ENCODE measurements at places on chromosomes 5 and 9.

- no peak for DNase-seq
These were observed 499 bp upstream of the TMEM232 start for GRCh38 chr5:110727025-110727314.

DNA sequence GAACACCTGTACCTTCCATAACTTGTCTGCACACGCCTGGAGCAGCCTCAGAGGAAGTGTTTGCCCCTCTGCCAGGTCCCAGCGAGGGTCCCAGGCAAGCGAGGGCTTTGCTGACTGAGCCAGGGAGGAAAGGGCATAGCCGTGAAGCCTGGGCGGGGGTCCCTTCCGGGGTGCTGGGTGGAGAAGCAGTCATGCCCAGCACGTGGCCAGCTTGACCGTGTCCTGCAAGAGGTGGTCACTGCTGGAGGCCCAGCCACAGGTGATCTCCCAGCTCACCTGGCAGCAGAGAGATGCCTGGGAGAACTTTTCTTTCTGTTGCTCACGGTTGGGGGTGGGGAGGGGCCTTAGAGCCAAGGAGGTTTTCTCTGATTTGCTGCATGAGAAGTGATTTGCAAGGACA is 195.3 kb downstream of the CACNA1B start:
- DNase-seq = no peak

DNA sequence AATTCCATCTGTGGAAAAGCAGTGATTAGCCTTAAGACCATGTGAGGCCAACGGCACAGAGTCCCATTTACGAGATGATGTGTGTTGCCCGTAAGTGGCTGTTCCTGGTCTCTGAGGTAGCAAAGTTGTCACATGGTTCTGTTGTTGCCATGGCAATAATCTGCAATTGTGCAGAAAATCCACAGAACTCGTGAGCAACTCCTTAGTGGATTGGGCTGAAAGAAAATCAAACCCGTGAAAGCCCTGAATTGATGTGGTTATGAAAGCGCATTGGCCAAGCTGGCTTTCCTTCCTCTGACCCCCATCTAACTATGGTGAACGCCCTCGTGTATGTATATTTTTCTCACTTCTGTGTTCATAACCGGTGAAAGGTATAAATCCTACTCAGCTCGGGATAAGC is 614.7 kb downstream of the EBF1 start:
- no peak for DNase-seq

DNA sequence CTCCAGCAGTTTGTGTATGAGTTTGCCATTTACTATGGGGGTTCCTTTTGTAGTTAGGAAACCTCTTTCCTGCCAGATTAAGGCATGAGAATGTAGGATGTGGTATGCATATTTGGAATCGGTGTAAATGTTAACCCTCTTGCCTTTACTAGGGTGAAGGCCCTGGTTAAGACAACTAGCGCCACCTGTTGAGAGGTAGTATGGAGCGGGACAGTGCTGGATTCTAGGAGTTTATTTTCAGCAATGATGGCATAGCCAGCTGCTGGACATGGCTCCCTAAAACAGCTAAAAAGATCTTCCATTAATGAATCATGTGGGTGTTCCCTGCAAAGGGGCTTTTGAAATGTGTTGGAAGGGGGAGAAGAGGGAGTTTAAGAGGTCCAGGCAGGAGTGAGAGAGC is 30.7 kb upstream of the GPX3 start:
- DNase-seq = no peak

DNA sequence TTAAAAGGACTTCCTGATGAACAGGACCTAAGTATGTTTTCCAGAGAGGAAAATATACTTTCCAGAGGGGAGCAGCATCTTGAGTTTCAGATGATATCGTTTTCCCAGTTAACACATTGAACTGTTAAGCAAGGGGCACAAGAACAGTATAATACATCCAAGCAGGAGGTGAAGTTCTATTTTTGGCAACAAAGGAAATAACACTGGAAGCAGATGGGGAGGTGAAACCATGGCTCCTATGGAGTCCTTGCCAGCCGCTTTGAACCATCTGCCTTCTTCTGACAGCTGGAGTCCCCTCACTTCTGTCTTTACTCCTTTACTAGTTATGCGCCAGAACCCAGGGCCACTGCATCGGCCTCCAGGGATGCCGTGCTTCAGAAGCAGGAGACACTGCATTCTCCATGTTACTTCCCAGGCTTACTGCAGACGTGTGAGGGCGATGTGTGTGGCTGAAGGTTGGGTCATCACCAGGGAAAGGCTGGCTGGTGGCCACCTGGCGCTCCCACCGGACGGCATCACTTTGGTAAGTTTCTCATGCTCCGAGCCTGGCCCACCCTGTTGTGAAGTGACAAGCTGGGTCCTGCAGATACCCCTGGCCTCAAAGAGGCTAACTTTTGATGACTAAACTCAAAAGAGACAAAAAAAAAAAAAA is 77.8 kb downstream of the TTLL11 start:
- no peak for DNase-seq

DNA sequence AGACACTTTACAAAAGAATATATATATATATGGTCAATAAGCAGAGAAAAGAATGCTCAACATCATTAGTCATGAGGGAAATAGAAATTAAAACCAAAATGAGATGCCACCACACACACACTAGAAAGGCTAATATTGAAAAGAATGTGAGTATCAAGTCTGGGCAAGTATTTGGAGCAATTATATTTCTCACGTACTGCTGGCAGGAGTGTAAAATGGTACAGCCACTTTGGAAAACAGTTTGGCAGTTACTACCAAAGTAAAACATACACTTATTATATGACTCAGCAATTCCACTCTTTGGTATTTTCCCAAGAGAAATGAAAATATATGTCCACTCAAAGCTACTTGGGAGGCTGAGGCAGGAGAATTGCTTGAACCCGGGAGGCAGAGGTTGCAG is 29.8 kb downstream of the NEUROG1 start:
- DNase-seq = no peak

DNA sequence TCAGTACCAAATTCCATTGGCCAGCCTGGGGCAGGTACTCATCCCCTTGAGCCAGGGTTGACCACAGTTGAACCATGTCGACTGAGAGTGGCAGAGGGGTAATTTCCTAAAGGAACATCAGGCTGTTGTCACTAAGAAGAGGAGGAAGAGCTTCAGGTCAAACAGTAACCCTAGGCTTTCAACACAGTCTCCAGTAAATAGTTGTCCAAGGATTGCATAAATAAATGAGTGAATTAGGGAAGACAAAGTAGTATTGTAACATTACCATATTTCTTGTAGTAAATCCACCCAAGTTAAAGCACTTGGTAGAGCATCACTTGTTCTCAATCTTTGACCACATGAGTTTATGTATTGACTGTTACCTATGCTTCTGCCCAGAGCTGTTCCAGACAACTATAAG is 7.4 kb downstream of the PSAT1 start:
- DNase-seq = no peak

DNA sequence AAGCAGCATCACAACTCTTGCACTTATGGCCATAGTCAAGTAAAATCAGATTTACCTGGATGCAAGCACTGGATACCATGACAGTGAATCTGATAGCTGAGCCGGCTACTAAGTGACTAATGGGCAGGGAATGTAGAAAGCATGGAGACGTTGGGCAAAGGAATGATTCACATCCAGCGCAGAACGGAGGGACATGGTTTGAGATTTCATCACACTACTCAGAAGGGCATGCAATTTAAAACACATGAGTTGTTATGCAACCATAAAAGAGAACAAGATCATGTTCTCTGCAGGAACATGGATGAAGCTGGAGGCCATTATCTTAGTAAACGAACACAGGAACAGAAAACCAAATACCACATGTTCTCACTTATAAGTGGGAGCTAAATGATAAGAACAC is 169.1 kb upstream of the PIK3R1 start:
- no peak for DNase-seq

- DNase-seq = no peak
These were observed 23.7 kb downstream of the NAIF1 start for GRCh38 chr9:128043467-128043868.

DNA sequence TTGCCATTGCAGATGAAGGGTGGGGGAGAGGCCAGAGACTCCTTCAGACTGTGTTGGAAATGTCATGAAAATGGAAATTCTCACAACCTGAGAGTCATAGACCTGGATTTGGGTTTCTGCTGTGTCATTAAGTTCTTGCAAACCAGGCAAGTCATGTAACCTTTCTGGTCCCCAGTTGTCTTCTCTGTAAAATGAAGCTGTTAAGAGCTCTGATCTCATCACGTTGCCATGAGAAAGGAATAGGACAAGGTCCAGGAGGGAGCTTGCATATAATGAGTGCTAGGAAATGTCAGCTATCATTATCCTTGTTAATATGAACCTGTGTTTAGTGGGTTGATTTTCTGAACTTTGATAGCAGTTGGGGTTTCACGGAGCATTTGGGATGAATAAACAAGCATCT is 59.1 kb downstream of the FGF1 start:
- no peak for DNase-seq

DNA sequence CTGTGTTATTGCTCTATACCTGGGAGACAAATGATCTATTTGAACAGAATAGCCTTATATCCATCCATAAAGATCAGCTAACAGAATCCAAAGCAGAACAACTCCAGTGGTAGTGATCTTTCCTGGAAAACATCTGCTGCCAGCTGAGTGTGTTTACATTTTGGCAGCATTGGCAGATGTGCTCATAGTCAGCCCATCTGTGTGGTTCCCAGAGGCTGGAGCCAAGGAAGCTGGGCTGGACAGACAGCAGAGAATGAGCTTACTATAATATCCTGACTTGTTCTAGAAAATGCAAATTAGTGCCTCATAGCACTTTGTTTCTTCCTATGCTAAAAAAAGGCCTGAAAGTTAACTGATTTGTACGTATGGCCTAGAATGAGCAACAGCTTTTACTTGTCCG is 99.7 kb downstream of the ST8SIA4 start:
- DNase-seq = no peak

- no peak for DNase-seq
These were observed 121.4 kb downstream of the NFIB start for GRCh38 chr9:14192556-14192955.

DNA sequence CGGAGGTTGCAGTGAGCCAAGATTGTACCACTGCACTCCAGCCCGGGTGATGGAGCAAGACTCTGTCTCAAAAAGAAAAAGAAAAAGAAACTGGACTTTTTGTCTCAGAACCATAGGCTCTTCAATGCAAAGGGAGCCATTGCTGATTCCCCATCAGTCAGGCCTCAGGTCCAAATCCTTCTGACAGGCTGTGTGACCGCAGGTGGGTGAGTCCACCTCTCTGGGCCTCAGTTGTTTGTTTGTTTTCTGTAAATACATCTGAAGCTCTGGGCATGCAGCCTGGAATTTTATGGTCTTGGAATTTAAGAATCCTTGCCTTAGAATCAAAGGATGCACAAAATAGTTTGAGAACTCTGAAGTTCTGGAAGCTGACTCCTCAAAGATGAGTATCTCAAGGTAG is 21.1 kb upstream of the TOR2A start:
- DNase-seq = no peak

DNA sequence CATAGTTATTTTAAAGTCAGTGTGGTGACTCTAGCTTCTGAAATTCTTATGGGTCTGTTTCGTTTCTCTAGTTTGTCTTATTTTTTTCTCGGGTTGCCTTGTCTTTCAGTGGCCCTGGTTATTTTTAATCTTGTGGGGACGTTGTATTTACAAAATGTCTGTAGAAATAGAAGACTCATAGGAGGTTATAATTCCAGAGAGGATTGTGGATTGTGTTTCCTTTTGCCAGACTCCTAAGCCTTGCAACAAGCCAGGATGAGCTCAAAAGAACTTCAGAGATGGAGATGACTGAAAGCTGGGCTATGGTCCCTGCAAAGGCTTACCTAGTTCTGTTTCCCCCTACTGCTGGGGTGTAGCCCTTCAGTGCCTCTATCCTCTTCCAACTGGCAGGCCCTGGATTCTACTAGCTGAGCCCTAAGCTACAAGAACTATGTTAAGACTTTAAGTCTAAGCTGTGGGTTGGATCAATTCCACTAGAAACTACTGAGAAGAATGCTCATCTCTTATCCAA is 32.2 kb upstream of the LECT2 start:
- no peak for DNase-seq

GRCh38 chr5:116046823-116047222 is 14.6 kb downstream of the ARL14EPL start:
- DNase-seq = no peak

DNA sequence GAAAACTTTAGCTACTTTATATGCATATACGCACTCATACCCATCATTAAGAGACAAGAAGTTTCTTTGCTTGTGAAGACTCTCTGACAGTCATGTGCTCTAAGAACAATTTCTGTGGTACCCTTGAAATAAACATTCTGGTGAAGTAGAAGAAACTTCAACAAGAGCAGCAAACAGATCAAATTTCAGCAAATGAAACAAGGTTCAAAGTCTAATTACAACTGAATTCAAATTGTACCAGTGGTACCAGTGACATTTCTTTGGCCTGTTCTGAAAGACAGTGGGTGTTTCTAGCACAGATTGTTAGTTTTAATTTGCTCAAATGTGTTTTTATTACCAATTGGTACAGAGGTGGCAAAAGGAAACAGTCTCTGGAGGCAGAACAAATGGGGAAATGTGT is 391.0 kb downstream of the CHSY3 start:
- DNase-seq = no peak

DNA sequence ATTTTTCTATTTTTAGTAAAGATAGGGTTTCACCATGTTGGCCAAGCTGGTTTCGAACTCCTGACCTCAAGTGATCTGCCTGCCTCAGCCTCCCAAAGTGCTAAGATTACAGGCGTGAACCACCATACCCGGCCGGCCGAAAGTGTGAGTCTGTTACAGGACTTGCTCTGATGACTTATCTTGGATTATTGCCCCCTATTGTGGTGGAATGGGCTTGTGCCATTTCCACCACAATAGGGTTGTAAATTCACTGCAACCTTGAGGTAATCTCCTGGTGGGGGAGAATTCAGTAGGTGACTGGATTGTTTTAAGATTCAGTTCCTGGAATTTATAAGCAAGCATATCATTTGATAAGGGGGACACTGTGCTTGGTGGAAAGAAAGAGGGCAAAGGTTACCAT is 15.0 kb upstream of the HMGCR start:
- no peak for DNase-seq

GRCh38 chr5:9201011-9201410 is 344.9 kb downstream of the SEMA5A start:
- DNase-seq = no peak

DNA sequence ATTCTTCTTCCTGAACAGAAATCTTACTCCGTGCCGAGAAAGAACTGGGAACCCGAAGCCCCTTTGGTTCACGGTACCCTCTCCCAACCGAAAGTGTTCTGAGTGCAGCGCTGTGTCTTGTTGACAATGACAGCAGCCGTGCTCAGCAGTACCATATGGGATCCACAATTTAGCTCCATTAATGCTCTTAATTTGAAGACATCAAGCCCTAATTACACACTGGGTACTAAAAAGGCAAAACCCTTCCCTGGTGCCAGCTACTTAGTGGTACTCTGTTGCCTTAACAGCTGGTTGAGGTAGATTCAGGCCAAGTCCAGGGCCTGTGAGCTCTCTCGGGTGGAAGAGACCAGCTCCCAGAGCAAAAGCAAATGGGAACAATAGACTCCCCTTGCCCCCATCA is 24.5 kb downstream of the DDX31 start:
- no peak for DNase-seq

- no peak for DNase-seq
These were observed 8.0 kb downstream of the KLF9 start for GRCh38 chr9:70406434-70406862.

GRCh38 chr9:126009047-126009446 is 261.9 kb downstream of the PBX3 start:
- DNase-seq = no peak

Data from NCI-H187 (cell line).